ENCODE measurements at places on chromosomes 1 and 21.

DNA sequence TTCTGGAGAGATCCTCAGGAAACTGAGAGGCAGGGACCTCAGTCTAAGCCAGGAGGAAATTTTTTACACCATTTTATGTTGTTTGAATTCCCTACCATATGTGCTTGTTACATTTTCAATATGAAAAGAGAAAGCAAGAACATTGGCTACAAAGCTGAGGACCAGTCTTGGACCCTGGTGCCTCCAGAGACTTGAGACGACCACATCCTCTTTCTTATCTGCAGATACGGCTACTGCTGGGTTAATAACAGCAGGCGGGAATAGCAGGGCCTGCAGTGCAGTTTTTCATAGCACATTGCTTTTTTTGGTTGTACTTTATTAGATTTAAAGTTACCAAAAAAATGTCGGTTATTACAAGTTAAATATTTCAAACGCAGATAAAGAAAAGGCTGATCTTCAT, 3.9 kb downstream of the KDM4A start:
- DNase-seq: no peak

DNA sequence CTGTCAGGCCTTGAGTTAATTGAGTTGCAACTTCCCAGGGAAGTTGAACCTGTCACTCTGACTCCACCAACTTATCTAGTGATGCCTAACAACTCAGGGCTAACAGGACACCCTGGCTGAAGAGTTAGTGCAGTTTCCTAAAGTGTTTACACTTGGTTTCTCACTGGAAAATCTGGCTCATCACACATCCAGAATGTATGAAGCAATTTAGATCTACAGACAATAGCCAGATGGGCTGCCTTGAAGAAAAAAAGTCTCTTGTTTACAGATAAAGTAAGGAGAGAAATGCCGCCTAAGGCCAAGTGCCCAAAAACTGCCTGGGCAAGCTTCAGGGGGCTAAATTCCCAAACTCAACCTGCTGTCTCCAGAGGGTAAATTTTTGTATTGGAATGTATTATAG, 446.3 kb upstream of the NCAM2 start:
- no peak for DNase-seq

DNA sequence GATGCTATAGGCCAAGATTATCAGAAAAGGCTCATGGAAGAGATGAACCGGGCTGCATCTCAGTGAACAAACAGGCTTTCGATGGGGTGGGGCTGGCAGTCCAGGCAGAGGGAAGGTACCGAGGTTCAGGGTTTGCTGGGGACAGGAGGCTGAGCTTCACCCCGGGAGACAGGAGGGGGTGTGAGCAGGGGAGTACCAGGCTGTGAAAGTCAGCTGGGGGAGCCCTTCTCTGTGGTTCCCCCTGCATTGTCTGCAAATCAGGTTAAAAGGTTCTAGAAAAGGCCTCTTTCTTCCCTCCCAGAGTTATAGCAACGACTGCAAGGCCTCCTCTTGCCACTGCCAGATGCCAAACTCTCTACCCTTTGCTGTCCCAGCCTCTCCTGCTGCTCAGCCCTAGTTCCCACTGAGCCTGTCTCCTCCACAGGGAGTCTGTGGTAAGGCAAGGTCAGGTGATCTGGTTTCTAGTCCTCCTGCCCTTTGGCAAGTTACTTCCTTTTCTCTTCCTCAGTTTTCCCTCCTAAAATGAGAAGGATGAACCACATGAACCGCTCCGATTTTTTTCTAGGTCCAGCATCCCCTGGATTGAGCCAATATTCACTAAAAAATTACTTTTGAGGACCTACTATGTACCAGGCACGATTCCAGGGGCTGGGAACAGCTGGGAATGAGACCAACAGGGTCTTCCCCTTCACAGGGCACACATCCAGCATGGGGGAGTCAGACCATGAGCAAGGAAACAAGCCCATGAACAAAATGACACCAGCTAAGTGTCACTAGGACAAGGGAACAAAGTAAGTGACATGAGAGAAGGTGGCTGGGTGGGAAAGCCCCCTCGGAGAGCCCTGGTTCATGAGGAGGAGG, 7.2 kb downstream of the LAD1 start:
- no peak for DNase-seq

- no peak for DNase-seq
Measured at GRCh38 chr1:222706815-222707214, 5.5 kb downstream of the AIDA start.
